ENCODE measurements at places on chromosomes 1 and 21.

- peak; percentile 77 for DNase-seq
Measured at GRCh38 chr1:148388260-148389026, 94.7 kb downstream of the PPIAL4G start.

- no peak for DNase-seq
Measured at GRCh38 chr1:210747890-210748289, 386.1 kb downstream of the KCNH1 start.

- peak; percentile 99 for DNase-seq
Measured at GRCh38 chr1:151539321-151540020, 638 bp upstream of the TUFT1 start.

DNA sequence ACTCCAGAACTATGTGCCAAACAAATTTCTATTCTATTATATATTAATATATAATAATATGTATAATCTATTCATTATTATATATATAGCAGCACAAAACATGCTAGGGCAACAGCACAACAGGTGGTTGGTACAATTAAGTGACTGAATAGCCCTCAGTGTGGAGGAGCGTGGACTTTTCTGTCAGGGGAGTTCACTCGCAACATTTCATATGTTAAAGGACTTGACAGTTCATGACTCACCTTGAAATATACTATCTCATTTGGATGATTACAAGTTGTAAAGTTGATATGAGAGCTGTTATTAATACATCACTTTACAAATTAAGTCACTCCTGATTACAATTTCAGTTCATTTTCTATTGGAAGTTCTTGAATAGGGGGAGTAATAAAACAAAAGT, 178.4 kb downstream of the LHX8 start:
- DNase-seq: no peak

GRCh38 chr1:72435025-72435424, 152.7 kb upstream of the NEGR1 start:
- DNase-seq: no peak

DNA sequence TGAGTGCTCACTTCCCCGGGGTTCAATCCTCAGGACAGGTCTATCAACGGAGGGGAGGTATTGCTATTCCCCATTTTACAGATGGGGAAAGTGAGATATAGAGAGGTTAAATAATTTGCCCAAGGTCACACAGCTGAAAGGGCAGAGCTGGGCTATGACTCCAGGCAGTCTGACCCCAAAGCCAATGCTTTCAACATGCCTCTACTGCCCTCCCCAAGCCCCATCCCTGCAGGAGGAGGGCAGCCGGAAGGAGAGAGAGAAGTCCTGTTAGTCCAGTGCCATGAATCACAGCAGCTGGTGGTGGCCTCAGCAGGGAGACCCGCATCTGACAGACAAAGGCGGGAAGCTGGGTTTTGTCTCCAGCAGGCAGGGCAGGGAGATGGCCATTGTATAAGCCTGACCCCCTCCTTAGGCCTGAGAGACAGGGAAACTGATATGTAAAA, 20.0 kb upstream of the CLIC4 start:
- no peak for DNase-seq

- no peak for DNase-seq
Measured at GRCh38 chr1:222057162-222057561, 315.3 kb upstream of the DUSP10 start.

DNA sequence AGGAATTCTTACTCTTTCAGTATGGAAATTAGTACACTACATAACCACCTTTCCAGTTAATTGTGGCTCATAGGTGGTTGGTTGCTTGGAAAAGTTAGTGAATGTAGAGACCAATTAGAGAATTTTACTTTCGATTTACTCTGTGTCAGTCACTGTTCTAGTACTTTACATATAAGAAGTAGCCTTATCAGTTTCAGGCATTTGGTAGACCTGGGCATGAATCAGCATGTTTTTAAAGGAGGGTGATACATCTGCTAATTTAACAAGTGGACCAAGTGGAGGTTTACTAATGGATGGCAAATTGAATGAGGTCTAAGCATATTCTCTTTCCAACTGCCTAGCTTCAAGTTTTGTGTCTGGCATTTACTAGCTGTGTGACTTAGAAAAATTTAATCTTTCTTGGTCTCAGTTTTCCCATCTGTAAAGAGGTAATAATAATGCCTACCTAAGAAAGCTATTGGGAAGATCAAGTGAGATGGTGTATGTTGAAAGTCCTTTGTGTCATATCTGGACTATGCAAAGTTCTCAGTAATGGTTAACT, 1158.6 kb downstream of the PLA2G4A start:
- DNase-seq: no peak

DNA sequence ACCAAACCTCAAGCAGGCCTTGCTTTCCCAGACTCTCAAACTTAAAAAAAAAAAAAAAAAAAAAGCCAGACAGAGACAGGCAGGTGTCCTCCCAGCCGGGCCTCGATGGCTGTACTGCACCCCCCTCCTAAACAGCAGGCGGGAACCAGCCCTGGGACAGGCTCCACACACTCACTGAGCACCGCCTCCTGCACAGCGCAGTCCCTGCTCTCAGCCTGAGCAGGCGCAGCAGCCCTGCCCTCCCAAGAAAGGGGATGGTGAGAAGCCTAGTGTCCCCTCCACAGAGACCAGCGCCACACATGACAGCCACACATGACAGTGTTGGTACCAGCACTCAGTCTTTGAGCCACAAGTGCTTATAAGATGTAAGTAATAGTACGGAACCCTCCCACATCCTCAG, 11.9 kb downstream of the MX2 start:
- DNase-seq: no peak

- DNase-seq: no peak
Measured at GRCh38 chr1:103129255-103129654, 20.9 kb upstream of the COL11A1 start.

GRCh38 chr1:244006381-244006901, 44.6 kb upstream of the ZBTB18 start:
- no peak for DNase-seq

GRCh38 chr1:109482791-109483671, 674 bp upstream of the ATXN7L2 start:
- no peak for DNase-seq

GRCh38 chr1:201827321-201828216, 1.4 kb upstream of the IPO9 start:
- DNase-seq: no peak

- no peak for DNase-seq
Measured at GRCh38 chr1:201582705-201583442, 43.9 kb downstream of the NAV1 start.

GRCh38 chr1:203593723-203594122, 32.9 kb upstream of the ATP2B4 start:
- DNase-seq: no peak

DNA sequence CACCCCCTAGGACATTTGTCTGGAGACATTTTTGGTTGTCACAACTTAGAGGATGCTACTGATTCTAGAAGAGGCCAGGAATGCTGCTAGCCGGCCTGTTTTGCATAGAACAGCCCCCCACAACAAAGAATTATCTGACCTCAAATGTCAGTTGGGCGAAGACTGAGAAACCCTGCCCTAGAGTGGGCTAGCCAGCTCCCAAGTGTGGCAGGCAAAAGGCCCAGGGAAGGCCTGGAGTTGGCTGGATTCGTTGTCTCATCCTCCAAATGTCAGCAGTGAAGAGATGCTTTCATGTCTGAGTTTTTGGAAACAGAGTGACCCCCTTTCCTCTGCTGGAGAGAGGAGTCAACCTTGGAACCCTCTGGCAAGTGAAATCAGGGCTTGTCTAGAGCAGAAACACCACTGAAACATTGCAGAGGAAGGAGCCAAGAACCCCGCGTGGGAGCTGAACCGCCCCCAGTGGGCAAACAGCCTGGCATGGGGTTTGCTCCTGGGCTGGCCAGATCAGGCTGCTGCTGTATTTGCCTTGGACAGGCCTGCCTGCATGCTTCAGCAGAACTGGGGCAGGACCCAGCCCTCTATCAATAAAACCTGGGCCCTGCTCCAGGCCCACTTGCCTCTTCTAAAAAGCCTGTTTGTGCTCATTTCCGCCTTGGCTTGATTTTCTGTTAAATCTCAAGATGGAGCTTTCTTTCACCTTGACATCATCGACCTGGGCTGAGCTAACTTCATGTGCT, 32.9 kb downstream of the RASSF5 start:
- DNase-seq: no peak

DNA sequence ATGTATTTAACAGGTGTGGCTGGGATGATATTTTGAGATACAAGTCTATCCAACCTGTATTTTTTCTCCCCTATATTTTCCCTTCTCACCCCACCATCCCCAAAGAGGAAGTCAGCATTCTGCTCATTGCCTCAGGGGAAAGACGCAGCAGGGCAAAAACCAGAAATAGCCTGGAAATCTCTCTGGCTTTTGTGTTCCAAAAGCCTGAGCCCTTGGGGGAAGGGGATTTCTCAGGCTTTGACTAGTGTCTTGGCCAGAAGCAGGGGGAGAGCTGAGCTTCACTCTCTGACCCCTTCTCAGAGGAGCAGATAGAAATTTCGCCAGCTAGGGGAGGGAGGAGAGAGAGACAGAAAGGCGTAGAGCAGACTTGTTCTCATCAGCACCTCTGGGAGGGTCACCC, 244.7 kb downstream of the RRAGC start:
- DNase-seq: no peak

GRCh38 chr1:8649875-8650274, 167.6 kb downstream of the RERE start:
- DNase-seq: no peak

- DNase-seq: no peak
Measured at GRCh38 chr1:199914546-199914945, 113.0 kb upstream of the NR5A2 start.

DNA sequence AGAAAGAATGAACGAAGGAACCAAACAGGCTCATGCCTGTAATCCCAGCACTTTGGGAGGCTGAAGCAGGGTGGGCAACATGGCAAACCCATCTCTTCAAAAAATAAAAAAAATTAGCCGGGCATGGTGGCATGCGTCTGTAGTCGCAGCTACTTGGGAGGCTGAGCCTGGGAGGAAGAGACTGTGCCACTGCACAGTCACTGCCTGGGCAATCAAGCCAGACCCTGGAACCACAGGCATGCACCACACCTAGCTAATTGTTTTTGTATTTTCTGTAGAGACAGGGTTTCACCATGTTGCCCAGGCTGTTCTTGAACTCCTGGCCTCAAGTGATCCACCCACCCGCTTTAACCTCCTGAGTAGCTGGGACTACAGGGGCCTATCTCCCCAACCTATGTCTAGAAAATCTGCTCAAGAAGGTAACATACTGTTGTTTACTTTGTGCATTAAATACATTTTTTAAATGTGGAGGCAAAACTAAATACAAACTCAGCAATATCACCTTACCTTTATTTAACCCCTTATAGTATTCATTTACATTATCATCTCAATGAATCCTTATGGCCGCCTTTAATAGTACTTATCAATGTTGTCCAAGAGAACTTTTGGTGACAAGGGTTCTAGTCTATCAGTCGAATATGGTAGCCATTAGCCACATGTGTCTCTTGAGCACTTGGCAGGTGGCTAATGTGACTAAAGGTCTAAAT, 2.7 kb downstream of the KHDC4 start:
- no peak for DNase-seq

DNA sequence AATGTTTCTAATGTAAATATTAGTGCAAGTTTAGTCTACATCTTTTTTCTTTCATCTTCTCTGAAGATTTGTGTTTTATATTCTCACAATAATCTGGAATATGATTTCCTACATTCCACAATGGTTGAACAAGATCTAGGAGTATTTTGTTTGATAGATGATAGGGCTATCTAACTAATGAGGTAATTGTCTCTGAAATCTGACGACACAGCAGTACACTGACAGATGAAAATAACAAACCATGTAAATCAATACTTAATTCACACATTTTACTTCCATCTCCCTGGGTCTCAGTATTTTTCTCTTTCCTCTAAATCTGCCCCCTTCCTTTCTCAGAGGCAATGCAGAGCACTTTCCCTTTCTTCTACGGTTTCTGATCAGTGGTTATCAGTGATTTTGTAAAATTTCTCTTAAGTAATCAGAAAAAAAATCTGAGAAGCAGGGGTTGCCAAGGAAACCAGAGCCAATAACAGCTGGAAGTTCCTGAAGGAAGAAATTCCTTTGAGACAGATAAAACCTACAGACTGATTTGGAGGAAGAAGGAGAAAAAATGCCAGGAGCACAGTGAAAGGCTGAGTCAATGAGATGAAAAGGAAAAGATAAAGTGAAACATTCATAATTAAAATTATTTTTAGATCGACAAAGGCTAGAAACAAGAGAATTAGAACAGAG, 7.3 kb upstream of the ANKRD13C start:
- DNase-seq: no peak

- DNase-seq: no peak
Measured at GRCh38 chr1:8113262-8114220, 87.4 kb upstream of the ERRFI1 start.

DNA sequence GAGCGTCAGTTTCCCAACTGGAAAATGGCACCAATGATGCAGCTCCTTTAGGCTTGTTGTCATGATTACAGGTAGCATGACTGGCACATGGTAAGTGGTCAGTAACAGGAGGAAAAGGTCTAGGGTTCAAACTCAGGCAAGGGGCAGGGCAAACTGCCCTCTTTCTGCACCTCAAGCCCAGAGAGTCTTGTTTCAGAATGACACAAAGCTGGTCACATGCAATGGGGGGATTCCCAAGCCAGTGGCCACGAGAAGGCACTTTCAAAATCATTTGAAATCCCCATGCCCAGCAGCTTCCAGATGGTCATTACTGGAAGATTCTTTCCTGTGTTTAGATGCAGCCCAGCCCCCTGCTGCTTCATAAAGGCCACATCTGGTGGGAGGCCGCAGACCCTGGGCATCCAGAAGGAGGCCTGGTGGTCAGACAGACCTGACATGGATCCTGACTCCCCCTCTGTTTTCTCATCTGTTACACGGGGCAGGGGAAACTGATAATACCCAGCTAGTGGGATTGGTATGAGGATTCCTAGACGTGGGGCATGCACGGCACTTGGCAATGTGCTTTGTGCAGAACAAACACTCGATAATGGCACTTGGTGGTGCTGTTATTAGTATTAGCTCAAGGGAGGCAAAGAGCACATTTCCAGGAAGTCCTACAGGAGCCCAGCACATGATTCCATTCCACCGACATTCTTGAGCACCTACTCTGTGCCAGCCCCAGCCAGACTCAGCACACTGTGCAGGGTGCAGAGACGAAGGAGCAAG, 6.9 kb upstream of the PLA2G2D start:
- no peak for DNase-seq

- no peak for DNase-seq
Measured at GRCh38 chr1:25914074-25914995, 8.1 kb upstream of the STMN1 start.

DNA sequence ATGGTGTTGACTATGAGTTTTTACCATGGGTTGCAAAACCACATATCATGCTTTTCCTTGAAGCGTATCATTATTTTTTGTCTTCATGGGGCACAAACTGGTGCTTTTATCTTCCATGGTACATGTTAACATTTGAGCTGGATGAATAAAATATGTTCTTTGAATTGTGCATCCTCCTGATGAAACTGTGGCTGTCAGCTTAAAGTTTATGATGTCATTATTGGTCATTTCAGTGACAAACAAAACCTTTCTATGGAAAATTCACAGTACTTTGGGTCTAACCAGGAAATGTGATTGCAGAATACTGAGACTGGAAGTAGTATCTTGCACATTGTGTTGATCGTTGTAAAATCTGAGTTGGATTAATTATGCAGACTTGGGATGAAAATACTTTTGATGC, 291.7 kb upstream of the ZRANB2 start:
- no peak for DNase-seq

GRCh38 chr1:111570781-111571181, 48.8 kb upstream of the RAP1A start:
- DNase-seq: no peak

GRCh38 chr1:175829845-175830244, 86.5 kb upstream of the TNR start:
- no peak for DNase-seq

Measured in RWPE2 (cell line).